ENCODE measurements at places on chromosomes 13 and 19.

DNA sequence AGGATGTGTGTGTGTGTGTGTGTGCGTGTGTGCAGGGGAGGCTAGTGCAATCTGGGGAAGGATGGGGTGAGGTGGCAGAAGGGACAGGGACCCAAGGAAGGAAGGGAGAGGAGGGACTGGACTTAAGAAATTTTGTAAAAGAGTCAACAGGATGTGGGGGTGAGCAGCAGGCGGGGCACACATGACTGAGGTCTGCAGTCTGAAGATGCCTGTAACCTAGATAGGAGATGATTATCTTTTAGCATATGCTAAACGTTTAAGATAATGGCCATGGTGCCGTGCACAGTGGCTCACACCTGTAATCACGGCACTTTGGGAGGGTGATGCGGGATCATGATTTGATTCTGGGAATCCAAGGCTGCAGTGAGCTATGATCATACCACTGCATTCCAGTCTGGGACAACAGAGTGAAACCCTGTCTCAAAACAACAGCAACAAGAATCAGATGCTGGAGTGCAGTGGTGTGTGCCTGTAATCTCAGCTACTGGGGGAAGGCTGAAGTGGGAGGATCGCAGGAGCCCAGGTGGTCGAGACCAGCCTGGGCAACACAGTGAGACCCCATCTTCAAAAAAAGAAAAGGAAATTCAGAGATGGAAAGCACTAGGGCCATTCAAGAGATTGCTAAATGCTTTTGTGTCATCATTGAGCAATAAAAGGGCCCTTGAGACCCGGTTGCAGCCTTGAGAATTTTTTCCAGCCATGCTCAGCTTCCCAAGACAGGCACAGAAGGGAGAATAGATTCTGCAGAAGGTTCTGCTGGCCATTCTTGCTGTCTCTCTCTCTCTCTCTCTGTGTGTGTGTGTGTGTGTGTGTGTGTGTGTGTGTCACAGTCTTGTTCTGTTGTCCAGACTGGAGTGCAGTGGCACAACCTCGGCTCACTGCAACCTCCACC lies 3.8 kb upstream of the ZNF414 start:
- no peak for DNase-seq

DNA sequence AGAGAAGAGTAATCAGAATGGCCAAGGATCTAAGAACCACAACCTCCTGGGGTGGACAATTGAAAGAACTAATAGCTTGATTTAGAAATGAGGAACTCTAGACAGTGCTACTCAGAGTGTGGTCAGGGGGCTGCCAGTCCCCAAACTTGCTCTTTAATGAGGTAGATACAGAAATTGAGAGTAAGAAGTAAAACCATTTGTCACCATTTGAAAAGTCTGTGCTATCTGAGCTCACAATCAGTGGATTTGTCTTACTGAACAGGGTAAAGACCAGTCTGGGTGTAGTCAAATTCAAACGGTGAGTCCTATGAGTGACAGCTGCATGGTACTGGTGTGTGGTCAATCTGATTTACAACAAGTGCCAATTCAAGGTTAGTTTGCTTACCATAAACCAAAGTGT lies 118.9 kb downstream of the KL start:
- no peak for DNase-seq

- no peak for DNase-seq
Measured at GRCh38 chr19:35551091-35551810, 5.8 kb downstream of the TMEM147 start.

DNA sequence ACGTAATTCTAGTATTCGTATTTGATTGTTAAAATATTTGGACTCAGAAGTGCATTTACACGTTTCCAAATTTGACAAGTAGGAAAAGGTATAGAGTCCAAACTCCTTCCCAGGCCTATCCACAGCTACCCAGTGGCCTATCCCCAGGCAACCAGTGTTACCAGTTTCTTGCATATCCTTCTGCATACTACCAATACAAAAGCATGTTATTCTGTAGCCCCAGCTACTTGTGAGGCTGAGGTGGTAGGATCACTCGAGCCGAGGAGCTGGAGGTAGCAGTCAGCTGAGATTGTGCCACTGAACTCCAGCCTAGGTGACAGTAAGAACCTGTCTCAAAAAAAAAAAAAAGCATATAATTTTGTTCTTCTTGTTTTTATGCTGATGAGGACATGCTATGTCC lies 67.1 kb downstream of the LRCH1 start:
- DNase-seq, result no peak

DNA sequence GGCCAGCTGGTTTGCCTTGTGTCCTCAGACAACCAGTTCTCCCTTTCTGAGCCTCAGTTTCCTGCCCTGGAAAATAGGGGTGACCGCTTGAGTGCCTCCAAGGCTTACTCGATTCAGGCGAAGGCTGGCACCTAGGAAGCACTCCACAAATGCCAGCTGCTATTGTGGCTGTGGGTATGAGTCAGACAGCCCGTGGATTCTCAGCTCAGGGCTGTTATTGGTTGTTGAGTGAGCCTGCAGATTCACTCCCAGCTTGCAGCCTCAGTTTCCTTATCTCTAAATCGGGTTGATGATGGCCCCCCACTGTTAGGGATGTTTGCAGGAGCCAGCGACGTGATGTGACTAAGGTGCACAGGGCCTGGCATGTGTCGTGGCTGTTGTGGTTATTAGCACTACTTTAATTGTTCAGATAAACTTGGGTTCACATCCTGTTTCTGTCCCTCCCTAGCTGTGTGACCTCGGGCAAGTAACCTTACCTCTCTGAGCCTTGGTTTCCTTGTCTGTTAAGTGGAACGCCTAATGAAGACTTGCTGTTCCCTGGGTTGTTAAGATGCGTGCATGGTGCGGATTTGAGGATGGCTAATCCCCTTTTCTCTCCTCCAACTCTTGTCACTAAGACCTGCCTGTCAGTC lies 2.4 kb downstream of the MARK4 start:
- no peak for DNase-seq

DNA sequence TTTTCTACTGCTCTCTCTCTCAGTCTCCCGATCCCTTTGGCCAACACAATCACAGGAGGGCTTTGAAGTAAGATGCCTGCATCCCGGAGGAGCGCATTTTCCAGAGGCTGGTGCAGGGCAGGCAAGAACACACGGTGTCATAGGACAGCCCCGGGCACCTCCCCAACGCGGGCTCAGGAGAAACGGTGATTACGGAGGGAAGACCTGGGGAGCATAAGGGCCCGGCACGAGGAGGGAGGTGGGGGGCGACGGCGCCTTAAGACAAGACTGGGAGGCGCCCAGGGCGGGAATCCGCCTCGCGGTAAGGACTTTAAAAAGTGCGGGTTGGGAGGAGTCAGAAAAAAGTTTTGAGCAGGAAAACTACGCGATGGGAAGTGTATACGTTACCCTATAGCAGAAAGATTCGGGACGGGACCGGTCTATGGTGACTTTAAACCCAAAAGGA lies 18.7 kb upstream of the ZNF888 start:
- DNase-seq, result no peak

GRCh38 chr19:29966588-29967249 lies 24.7 kb downstream of the URI1 start:
- no peak for DNase-seq
